ENCODE measurements at places on chromosomes 4 and X.

DNA sequence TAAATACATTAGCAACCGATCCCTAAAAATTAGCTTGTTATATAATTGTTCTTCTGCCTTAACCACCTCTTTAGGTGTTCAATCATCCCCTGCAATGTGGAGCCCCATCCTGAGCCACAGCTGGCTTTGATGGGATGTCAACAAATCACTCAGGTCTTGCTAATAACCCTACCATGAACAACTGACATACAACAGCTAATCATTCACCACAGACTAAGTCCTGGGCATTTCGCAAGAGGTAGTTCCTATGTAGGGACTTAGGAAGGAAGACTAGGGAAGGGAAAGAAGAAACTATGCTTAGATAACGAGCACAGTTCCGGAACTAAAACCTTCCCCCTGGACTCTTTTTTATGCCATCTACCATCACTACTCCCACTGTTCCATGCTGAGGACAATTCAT, 63.6 kb upstream of the PTCHD1 start:
- DNase-seq: no peak

- no peak for DNase-seq
These were observed 65.3 kb downstream of the PAPSS1 start for GRCh38 chr4:107654694-107655093.

- DNase-seq: no peak
These were observed 103.0 kb downstream of the CPZ start for GRCh38 chr4:8695237-8696219.

GRCh38 chr4:98802770-98803198, 126.1 kb downstream of the EIF4E start:
- DNase-seq: no peak

- no peak for DNase-seq
These were observed 23.3 kb downstream of the CTSO start for GRCh38 chr4:155930330-155930729.

DNA sequence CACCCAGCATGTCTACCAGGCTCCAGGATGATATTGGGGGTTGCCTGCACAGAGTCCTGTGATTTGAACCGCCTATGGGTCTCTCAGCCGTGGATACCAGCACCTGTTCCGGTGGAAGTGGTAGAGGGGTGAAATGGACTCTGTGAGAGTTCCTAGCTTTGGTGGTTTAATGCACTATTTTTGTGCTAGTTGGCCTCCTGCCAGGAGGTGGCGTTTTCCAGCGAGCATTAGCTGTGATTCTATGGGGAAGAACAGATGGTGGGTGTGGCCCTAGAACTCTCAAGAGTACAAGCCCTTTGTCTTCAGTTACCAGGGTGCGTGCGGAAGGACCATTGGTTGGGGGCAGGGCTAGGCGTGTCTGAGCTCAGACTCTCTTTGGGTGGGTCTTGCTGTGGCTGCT, 316.9 kb upstream of the AMOT start:
- DNase-seq: no peak

DNA sequence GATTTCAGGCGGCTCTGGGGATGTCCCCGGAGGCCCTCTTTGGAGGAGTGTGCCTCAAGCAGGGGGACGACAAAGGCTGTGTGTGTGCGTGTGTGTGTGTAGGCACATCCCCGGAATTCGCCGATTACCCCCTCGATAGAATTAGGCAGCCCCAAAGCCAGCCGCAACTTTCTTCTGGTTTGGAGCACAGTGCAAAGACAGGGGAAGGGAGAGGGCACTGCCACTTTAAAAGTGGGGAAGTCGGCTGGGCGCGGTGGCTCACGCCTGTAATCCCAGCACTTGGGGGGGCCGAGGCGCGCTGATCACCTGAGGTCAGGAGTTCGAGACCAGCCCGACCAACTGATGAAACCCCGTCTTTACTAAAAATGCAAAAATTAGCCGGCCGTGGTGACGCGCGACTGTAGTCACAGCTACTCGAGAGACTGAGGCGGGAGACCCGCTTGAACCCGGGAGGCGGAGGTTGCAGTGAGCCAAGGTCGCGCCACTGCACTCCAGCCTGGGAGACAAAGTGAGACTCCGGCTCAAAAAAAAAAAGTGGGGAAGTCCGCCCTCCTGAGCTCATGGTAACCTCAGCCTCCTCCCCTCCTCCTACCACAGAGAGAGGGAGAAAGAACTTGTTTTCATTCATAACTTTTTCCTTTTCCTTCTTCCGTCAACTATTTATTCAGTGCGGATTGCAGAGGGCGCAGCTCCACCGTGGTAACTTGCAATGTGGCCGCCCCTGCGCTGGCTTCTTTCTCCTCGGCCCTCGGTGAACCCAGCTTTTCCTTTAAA, 2.4 kb downstream of the SPRY1 start:
- no peak for DNase-seq

- no peak for DNase-seq
These were observed 7.5 kb upstream of the BMP2K start for GRCh38 chr4:78768452-78769180.

GRCh38 chr4:133929531-133930239, 271.9 kb downstream of the PABPC4L start:
- no peak for DNase-seq

- no peak for DNase-seq
These were observed 111.8 kb downstream of the APBB2 start for GRCh38 chr4:41102414-41103092.

GRCh38 chr4:76494871-76495590, 60.0 kb downstream of the SHROOM3 start:
- DNase-seq: no peak

DNA sequence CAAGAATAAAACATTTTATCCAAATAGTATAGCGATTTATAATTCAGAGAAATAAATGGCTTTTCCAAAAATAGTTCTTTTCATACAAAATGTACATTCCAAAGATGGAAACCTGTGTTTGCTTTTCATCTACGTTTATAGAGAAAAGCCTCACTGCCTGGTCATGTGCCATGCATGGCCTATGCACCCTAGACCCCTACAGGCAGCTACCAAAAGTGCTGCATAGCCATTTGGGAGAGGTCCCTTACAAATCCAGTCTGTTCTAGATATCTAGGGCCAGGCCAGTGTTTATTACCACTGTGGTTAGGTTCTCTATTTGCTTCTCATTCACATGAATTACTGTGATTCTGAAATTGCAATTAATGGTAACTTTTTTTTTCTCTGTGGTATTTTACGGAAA, 17.2 kb downstream of the HMGB2 start:
- DNase-seq: no peak

- peak; percentile 13 for DNase-seq
These were observed 650.2 kb upstream of the DIPK2B start for GRCh38 chrX:45850775-45851433.

- DNase-seq: no peak
These were observed 97.4 kb downstream of the GPM6A start for GRCh38 chr4:175714686-175715085.

- no peak for DNase-seq
These were observed 22.3 kb downstream of the RPS6KA6 start for GRCh38 chrX:84165711-84166110.

DNA sequence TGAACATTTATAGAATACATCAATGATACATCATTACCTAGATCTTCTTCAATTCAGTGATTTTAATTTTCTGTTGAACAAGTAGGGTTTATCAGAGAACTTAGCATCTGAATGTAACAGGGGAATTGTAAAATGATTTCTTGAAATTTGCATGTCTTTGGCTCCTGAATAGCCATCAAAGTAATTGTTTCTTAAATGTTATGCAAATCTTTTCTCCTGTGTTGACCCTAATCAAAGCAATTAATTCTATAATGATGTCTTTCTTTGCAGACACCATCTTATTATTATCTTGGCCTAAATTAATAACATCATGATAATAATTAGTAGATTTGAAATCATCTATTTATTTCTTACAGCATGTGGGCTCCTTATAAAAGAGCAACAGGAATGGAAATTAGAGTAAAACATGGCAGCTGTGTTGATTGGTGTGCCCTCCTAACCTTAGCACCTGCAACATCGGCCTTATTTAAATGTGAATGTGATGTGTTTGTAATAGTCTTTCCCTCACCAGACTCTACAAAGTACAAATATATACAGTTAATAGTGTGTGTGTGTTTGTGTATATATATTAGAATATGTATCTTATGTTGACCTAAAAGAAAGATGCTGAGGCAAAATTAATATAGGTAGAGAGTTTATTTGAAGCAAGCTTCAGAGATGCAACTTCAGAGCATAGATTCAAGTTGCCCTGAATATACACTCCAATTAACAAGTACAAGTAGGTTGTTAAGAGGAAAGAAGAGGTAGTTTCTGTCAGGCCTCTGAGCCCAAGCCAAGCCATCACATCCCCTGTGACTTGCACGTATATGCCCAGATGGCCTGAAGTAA, 328.0 kb upstream of the TECRL start:
- no peak for DNase-seq

DNA sequence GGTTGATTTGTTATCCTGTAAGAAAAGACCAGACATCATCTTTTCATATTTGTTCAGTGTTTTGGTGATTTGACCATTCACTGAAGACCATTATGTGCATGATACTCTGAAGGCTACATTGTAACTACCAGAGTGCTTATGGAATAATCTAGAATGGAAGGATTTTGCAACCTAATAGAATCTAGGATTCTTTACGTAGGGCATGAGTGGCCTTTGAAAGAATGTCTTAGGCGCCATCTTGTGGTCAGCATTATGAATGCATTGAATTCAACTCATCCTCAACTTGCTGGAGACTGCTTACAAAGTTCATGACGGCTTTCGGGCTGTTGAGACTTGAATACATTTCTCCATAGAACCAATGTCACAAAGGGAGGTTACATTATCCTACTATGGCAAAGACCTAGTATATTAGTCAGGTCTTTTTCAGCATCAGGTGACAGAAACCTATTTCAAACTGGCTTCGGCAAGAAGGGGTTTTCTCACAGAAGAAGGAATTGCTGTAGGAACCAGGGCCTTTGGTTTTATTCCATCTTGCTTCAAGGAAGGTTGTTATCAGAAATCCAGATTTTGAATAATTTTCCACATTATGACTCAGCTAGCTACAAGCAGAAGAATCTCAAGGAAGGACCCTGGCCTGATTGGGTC, 104.1 kb downstream of the GPAT3 start:
- peak; percentile 49 for DNase-seq

DNA sequence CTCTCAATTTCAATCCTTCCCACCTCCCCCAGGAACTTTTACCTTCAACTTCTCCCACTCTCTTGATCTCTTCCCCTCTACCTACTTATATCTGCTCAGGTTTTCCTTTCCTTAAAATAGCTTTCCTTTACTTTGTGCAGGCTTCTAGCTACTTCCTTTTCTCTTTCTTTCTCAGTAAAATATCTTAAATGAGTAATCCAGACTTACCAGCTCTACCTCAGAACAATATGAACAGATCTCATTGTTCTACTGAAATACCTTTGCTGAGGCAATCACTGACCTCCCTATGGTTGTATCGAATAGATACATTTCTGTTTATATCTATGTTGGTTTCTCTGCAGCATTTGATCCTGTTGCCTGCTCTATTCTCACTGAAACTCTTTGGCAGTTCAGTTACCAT, 86.7 kb upstream of the WDR44 start:
- DNase-seq: no peak

GRCh38 chr4:174198828-174199227, 84.6 kb downstream of the FBXO8 start:
- DNase-seq: no peak

DNA sequence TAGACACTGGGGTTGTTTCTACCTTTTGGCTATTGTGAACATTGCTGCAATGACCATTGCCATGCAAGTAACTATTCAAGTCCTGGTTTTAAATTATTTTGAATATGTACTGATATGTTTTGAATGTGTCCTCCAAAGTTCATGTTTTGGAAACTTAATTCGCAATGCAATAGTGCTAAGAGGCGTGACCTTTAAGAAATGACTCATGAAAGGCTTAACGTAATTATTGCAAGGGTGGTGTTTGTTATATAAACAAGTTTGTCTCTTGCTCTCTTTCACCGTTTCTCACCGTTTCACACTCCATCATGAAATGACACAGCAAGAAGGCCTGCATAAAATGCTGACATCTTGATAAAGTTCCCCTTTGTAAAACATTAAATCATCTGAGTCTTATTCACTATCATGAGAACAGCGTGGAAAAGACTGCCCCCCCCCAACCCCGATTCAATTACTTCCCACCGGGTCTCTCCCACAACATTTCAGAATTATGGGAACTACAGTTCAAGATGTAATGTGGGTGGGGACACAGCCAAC, 506.9 kb upstream of the FAM47C start:
- DNase-seq: no peak

DNA sequence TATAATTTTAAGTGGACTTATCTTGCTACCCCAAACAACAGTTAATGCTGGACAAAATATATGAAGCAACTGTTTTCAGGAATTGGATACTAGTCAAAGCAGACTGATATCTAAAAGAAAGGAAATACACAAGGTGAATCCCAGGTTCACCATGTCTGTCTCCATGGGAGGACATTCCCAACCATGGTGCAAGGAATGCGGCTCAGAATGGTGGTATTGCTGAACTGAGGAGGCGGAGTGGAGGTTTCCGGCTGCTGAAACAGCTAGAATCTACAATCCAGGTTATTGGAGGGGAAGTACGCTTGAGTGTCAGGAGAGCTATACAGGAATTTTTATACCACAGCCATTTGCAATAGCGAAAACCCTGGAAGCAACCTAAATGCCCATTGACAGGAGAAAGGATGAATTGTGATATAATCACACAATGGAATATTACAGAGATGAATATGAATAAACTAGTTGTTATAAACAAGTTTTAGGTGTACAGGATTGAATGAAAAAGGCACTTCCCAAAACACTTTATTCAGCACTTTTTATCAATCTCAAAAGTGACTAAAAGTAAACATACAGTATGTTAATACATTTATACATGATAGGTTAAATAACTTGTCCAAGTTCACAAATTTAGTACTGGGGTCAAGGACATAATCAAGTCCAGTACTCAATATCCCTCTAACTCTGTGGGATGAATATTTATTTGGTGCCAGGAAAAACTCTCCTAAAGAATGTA, 9.0 kb downstream of the HMGB2 start:
- DNase-seq: no peak

- DNase-seq: no peak
These were observed 4.7 kb upstream of the IL1RAPL1 start for GRCh38 chrX:28582511-28582910.

Measured in progenitor cell of endocrine pancreas (in vitro differentiated cells).